ENCODE measurements at places on chromosomes 6 and 20. TPM values are rescaled to one million over a fixed set of nuclear protein-coding genes. Genes with fewer than 3 reads are reported as not detected.

- no peak overlapping the region for H3K4me3 ChIP-seq
- no peak overlapping the region for H3K27ac ChIP-seq
Measured at GRCh38 chr20:61652146-61652545, 400.1 kb downstream of the CDH4 start.

Gene NOTCH4
- total RNA-seq = 3.7 TPM

DNA sequence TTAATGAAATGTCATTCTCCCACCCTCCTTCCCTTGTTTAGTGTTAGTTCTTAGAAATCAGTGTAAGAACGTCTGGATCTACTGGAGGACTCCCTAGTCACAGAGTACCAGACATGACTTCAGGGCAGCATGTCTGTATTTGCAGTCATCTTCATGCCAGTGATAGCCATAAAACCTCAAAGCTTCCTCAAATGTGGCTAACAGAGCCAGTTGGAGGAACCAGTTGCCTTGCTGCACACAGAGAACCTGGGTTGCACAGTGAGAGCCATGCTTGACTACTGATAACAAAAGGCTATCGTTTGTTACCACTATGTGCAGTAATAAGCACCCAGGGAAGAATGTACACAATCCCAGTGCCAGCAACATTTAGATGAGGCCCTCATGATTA is 20.1 kb downstream of the NT5E start:
- H3K4me1 ChIP-seq = no peaks in the 10 kb centered on the region
- no peak overlapping the region for H3K27ac ChIP-seq
- H3K36me3 ChIP-seq = no peaks in the 10 kb centered on the region
- no peaks in the 10 kb centered on the region for H3K27me3 ChIP-seq

GRCh38 chr6:133635447-133635846 is 253.5 kb upstream of the TCF21 start:
- H3K27ac ChIP-seq = no peak overlapping the region
- H3K4me3 ChIP-seq = no peak overlapping the region
- H3K36me3 ChIP-seq = no peaks in the 10 kb centered on the region
- H3K4me1 ChIP-seq = no peaks in the 10 kb centered on the region

Gene KIF25
- total RNA-seq = 0.21 TPM

DNA sequence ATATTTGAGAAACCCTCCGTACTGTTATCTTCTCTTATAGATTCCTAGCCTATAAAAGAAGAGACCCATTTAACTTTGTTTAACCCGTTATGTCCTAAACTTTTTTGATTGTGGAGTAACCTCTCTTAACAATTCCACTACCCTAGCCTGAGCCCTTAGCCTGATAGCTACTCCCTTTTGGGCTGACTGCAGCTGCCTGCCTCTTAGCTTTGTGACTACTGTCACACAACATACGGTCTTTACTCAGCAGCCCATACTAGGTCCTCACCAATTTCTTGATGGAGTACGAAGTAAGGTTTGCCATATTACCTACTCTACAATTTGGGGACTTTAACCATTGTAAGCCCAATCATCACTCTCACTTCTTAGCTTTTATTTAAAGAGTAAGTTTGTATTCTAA is 72.7 kb downstream of the QRSL1 start:
- no peaks in the 10 kb centered on the region for H3K4me1 ChIP-seq
- peak overlapping the region; percentile 8 for H3K27ac ChIP-seq
- DNase-seq = peak; percentile 17
- no peak overlapping the region for H3K4me3 ChIP-seq

Gene TNF
- 0.48 TPM for total RNA-seq

Gene RPN2
- 269 TPM for total RNA-seq

Gene DPPA5
- not detected for total RNA-seq

- no peaks in the 10 kb centered on the region for H3K4me1 ChIP-seq
- H3K4me3 ChIP-seq = no peak overlapping the region
- H3K27ac ChIP-seq = no peak overlapping the region
- DNase-seq = no peak
- no peaks in the 10 kb centered on the region for H3K27me3 ChIP-seq
- no peaks in the 10 kb centered on the region for H3K36me3 ChIP-seq
Measured at GRCh38 chr6:119259027-119259426, 90.5 kb downstream of the MAN1A1 start.

Gene FAM184A
- total RNA-seq = 0.62 TPM

DNA sequence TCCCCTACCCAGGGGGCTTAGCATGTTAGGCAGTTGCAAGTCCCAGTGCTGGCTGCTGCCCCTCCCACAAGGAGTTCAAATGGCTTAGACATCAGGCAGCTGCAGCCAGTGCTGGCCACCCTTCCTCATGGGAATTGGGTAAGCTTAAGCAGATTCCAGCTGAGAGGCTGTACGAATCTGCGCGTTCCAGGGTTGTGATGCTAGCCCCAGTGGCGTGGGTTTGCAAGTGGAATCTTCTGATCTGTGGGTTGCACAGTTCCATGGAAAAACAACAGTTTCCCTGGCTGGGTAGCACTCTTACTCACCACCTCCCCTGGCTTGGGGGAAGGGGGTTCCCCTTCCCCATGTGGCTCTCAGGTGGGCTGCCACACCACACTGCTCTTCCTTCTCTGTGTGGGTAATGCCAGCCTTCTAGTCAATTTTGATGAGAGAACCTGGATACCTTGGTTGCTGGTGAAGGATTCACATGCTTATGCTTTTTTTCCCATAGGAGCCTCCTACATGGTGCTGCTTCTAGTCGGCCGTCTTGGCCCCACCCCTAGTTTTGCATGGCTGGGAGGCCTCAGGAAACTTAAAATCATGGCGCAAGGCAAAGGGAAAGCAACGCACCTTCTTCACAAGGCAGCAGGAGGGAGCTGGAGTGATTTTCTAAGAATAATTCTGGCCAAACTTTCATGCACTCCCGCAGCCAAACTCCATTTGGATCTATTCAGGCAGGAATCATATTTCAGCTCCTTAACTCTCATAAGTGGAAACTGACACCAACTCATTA is 13.0 kb downstream of the DYNLT2 start:
- no peak for DNase-seq
- no peak overlapping the region for H3K27ac ChIP-seq
- no peaks in the 10 kb centered on the region for H3K27me3 ChIP-seq

Gene LPA
- total RNA-seq = not detected

DNA sequence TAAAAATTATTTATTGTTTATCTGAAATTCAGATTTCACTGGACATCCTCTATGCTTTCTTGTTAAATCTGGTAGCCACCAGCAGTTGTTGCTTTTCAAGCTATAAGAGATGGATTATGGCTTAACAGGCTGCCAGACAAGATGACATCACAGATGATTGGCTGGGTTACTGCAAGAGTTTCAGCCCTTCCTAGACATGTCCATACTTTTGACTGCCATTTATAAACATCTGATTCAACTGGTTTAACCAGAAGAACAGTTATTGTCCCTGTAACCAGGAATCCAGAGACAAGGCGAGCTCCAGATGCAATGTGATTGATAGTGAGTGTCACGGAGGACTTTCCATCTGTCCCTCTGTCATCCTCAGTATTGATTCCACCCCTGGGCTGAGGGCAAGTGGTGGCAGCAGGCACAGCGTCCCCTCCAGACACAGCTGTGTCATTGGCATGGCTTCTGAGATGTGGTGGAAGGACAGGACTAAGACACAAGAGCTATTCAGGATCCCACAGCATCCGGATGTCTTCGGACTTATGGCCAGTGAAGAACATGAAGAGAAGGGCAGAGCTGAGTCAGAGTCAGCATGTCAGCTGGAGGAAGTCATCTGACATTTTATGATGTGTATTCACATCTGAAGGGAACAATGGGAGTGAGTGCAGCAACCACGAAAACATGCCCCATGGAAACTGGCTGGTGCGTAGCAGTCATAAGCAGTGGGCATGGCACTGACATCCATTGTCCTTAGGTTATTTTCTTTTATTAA is 284.5 kb upstream of the CDYL start:
- H3K4me3 ChIP-seq = no peak overlapping the region
- no peaks in the 10 kb centered on the region for H3K4me1 ChIP-seq
- H3K36me3 ChIP-seq = no peaks in the 10 kb centered on the region
- no peak for DNase-seq
- H3K27ac ChIP-seq = no peak overlapping the region
- H3K27me3 ChIP-seq = no peaks in the 10 kb centered on the region

Data from colonic mucosa (tissue), 4 donors.